Endothelial cell of umbilical vein (primary cell): ENCODE measurements at places on chromosomes 4 and X. TPM values are rescaled to one million over a fixed set of nuclear protein-coding genes. Genes with fewer than 3 reads are reported as not detected.

Gene NALF2
- not detected in 2 replicates for total RNA-seq

Gene FGFBP2
- not detected in 2 replicates for total RNA-seq

Gene PNMA6F
- not detected in 2 replicates for total RNA-seq

Gene TCP11X2
- total RNA-seq: not detected in 2 replicates

Gene SLC16A2
- total RNA-seq: 3.1 and 3.3 TPM in 2 replicates

Gene MSX1
- 4.1 and 5.0 TPM in 2 replicates for total RNA-seq

Gene EPGN
- 1.2 TPM in 1 of 2 replicates, not detected in the other for total RNA-seq

Gene CYBB
- not detected in 2 replicates for total RNA-seq

Gene HOPX
- total RNA-seq: 0.62 and 5.8 TPM in 2 replicates

Gene CXCL10
- total RNA-seq: not detected in 2 replicates

Gene PARM1
- not detected in 2 replicates for total RNA-seq

Gene NDNF
- total RNA-seq: not detected in 2 replicates

Gene TRPC5OS
- not detected in 2 replicates for total RNA-seq

Gene FAM133A
- total RNA-seq: not detected in 2 replicates

Gene RBMXL3
- not detected in 2 replicates for total RNA-seq

Gene MCF2
- total RNA-seq: 0.13 TPM in 1 of 2 replicates, not detected in the other

Gene ARMCX5
- total RNA-seq: 8.8 and 10.3 TPM in 2 replicates
